ENCODE measurements at places on chromosomes 13 and 19. TPM values are rescaled to one million over a fixed set of nuclear protein-coding genes. Genes with fewer than 3 reads are reported as not detected.
A peak's percentile ranks its signal among the peaks of the same experiment; 100 is the strongest.

The C19orf85 gene
- not detected for total RNA-seq

The NRTN gene
- 0.40 TPM for total RNA-seq

GRCh38 chr13:65330691-65331090, 1899.4 kb downstream of the PCDH9 start:
- no peaks in the 10 kb centered on the region for H3K36me3 ChIP-seq
- H3K27me3 ChIP-seq = no peaks in the 10 kb centered on the region
- no peak overlapping the region for H3K4me3 ChIP-seq
- no peak overlapping the region for H3K27ac ChIP-seq
- no peaks in the 10 kb centered on the region for H3K4me1 ChIP-seq

GRCh38 chr13:113034451-113035212, 65.6 kb downstream of the MCF2L start:
- H3K36me3 ChIP-seq = peaks cover 4% of the 10 kb centered on the region
- no peak overlapping the region for H3K4me3 ChIP-seq
- no peak for DNase-seq
- peaks cover 3% of the 10 kb centered on the region for H3K4me1 ChIP-seq
- no peak overlapping the region for H3K27ac ChIP-seq
- H3K27me3 ChIP-seq = peaks cover 17% of the 10 kb centered on the region

DNA sequence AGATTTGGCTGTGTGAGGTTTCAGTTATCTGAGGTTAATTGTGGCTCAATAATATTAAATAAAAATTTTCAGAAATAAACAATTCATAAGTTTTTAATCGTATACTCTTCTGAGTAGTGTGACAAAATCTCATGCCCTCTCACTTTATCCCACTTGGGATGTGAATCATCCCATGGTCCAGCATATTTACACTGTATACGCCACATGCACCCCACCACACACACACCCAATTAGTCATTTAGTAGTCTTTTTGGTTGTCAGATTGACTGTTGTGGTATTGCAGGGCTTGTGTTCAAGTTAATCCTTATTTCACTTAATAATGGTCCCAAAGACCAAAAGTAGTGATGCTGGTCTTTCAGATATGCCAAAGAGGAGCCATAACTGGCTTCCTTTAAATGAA, 66.4 kb upstream of the PCDH9 start:
- no peaks in the 10 kb centered on the region for H3K27me3 ChIP-seq
- no peak overlapping the region for H3K4me3 ChIP-seq
- DNase-seq = no peak
- H3K27ac ChIP-seq = no peak overlapping the region

DNA sequence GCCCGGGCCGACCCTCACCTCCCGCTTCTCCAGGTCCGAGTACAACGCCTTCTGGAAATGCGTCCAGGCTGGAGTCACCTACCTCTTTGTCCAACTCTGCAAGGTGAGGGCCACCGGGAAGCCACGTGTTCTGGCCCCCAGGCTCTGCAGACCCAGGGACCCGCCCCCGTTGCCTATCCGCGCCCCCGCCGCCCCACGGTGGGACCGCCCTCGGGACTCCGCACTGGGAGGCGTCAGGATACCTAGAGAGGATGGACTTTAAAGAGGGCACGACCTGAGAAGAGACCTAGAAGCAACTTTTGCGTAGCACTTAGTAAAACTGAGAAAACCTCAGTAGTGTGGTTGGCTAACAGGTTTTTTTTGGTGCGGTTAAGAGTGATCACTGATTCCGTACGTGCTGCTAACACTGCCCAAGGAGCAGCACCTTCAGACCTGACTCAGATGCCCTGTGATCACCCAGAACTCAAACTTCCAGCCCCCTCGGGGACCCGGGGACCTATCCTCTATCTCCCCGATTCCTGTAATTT, 492 bp downstream of the TMEM147 start:
- DNase-seq = no peak
- no peaks in the 10 kb centered on the region for H3K36me3 ChIP-seq
- H3K4me3 ChIP-seq = peak overlapping the region; percentile 88
- H3K27ac ChIP-seq = peak overlapping the region; percentile 78

GRCh38 chr13:98405690-98406344, 171.1 kb downstream of the STK24 start:
- H3K27ac ChIP-seq = no peak overlapping the region
- peaks cover 55% of the 10 kb centered on the region for H3K36me3 ChIP-seq
- peaks cover 2% of the 10 kb centered on the region for H3K4me1 ChIP-seq
- no peak for DNase-seq
- H3K27me3 ChIP-seq = no peaks in the 10 kb centered on the region

DNA sequence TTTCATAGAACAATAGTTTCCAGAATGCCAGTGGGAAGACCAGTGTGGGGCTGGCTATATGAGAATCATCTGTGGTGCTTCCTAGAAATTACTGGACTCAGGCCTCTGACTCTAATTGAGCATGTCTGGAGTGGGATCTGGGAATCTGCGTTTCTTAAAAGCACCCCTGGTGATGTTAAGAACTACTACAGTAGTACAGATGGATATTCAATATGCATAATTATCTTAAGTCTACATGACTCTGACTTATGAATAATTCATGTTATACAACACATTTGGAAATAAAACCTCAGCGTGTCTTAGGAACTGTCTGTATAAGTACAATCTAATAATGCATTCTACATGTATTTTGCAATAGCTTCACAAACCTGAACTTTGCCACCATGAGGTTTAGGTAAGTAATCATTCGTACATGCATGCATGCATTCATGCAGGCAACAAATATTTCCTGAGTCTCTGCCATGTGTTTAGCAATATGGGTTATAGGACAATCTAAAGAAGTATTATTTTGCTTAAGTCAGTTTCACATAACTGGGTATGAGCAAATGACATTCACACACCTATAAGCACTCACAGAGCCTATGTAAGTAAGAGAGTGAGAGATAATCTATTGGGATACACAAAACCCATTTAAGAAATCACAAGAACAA, 62.0 kb downstream of the EPSTI1 start:
- no peak for DNase-seq
- peaks cover 22% of the 10 kb centered on the region for H3K4me1 ChIP-seq
- no peak overlapping the region for H3K27ac ChIP-seq

- no peak for DNase-seq
- H3K27ac ChIP-seq = peak overlapping the region; percentile 13
- no peaks in the 10 kb centered on the region for H3K27me3 ChIP-seq
Measured at GRCh38 chr13:60572855-60573254, 175.8 kb downstream of the TDRD3 start.

DNA sequence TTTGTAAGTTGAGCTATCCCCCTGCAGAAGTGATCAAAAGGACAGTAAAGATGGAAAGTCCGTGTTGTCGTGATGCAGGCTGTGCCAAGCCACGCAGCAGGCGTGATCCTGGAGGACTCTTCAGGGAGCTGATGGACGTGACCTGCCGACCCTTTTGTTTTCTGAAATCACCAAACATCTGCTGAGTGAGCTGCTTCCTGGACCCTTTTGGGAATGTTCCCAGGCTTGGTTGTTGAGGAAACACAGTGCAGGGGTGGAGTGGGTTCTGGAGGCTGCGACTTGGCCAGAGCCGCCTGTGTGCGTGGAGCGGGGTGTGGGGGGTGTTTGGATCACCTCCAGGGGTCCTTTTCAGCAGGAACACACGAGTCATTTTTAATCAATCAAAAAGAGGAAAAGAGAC, 15.4 kb upstream of the CPAMD8 start:
- H3K27me3 ChIP-seq = peaks cover 3% of the 10 kb centered on the region
- H3K36me3 ChIP-seq = peaks cover 3% of the 10 kb centered on the region
- peak overlapping the region; percentile 90 for H3K27ac ChIP-seq
- peak; percentile 91 for DNase-seq
- peaks cover 57% of the 10 kb centered on the region for H3K4me1 ChIP-seq
- H3K4me3 ChIP-seq = no peak overlapping the region

GRCh38 chr13:90732049-90732448, 615.4 kb upstream of the MIR17HG start:
- no peak overlapping the region for H3K27ac ChIP-seq
- no peak for DNase-seq
- H3K27me3 ChIP-seq = no peaks in the 10 kb centered on the region
- no peaks in the 10 kb centered on the region for H3K4me1 ChIP-seq
- H3K4me3 ChIP-seq = no peak overlapping the region

DNA sequence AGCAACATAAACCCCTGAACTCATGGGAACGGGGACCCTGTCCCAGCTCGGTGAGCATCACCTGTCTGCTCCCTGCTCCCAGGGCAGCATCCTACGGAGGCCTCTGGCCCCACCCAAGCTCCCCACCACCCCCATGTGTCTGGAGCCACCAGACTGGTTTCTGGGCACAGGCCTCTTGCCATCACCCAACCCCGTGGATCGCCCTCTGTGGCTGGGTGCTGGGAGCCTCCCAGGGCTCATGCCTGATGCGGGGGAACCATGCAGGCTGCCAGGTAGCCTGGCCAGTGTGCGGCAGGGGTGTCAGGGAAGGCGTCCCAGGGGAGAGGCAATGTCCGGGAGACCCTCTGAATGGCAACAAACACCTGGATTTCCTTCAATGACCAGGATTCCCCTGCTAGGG, 2.7 kb downstream of the MICOS13 start:
- no peak for DNase-seq
- no peak overlapping the region for H3K27ac ChIP-seq
- no peak overlapping the region for H3K4me3 ChIP-seq
- peaks cover 2% of the 10 kb centered on the region for H3K36me3 ChIP-seq
- H3K27me3 ChIP-seq = no peaks in the 10 kb centered on the region
- H3K4me1 ChIP-seq = peaks cover 19% of the 10 kb centered on the region

GRCh38 chr13:110286833-110287819, 19.8 kb downstream of the COL4A1 start:
- no peaks in the 10 kb centered on the region for H3K27me3 ChIP-seq
- DNase-seq = peak; percentile 76
- peak overlapping the region; percentile 29 for H3K4me3 ChIP-seq
- H3K36me3 ChIP-seq = peaks cover 64% of the 10 kb centered on the region
- peaks cover 80% of the 10 kb centered on the region for H3K4me1 ChIP-seq

DNA sequence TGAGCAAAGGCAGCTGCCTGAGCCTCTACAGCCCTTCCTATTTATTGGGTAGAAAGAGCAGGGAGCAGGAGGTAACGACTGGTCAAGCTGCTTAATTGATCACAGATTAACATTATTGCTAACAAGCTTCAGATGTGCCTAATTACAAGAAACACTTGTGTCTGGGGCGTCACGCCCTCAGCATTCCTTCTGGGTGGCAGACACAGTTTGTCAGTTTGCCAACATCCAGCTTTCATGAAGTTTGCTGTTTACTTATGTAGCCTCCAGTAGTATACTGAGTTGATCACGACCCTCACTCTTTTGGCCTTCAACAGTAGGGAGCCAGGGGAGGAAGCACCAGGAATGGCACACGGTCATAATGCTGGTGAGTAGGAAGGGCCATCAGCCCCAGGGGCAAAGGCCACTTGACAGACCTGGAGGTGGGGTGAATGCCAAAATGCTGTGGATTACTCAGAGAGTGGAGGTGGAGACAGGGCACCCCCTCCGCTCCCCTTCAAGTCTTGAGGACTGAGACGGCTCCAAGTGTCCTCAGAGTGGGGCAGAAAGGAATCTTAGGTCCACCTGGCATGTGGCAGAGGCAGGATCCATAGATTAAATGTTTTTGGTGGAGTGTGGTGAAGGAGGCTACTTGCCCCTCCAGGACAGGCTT, 34.9 kb upstream of the PSPC1 start:
- no peak overlapping the region for H3K27ac ChIP-seq
- H3K4me1 ChIP-seq = no peaks in the 10 kb centered on the region
- H3K27me3 ChIP-seq = no peaks in the 10 kb centered on the region
- no peak for DNase-seq

GRCh38 chr13:104854007-104854406, 1681.5 kb downstream of the EFNB2 start:
- no peak for DNase-seq
- no peaks in the 10 kb centered on the region for H3K36me3 ChIP-seq
- no peak overlapping the region for H3K4me3 ChIP-seq
- H3K27me3 ChIP-seq = no peaks in the 10 kb centered on the region
- no peak overlapping the region for H3K27ac ChIP-seq

Data from osteocyte (in vitro differentiated cells).